ENCODE measurements at places on chromosomes 5 and 9. TPM values are rescaled to one million over a fixed set of nuclear protein-coding genes. Genes with fewer than 3 reads are reported as not detected.

Gene ARHGEF37
- total RNA-seq = not detected

Gene RECK
- total RNA-seq = 9.3 TPM

Gene FRRS1L
- total RNA-seq = not detected

Gene RAB3C
- not detected for total RNA-seq

Gene FOXD4
- not detected for total RNA-seq

Gene IFNK
- total RNA-seq = not detected

Gene STK32A
- total RNA-seq = not detected

Gene DDX4
- not detected for total RNA-seq

Gene FBXL7
- not detected for total RNA-seq

Gene CER1
- not detected for total RNA-seq

Gene SLC6A7
- not detected for total RNA-seq

Gene CCNO
- not detected for total RNA-seq

Gene ST8SIA4
- total RNA-seq = 19.5 TPM

Gene TRPM6
- not detected for total RNA-seq

Gene ATOX1
- total RNA-seq = 11.2 TPM

Gene PCSK5
- 15.2 TPM for total RNA-seq

Data from CD4-positive, alpha-beta T cell (primary cell).